MV-4-11 (cell line): ENCODE measurements at places on chromosomes 12 and 14.

- no peak for DNase-seq
Observed at GRCh38 chr12:9075138-9075535, 40.6 kb downstream of the A2M start.

GRCh38 chr14:98994561-98994960 is 277.4 kb downstream of the BCL11B start:
- DNase-seq = no peak

DNA sequence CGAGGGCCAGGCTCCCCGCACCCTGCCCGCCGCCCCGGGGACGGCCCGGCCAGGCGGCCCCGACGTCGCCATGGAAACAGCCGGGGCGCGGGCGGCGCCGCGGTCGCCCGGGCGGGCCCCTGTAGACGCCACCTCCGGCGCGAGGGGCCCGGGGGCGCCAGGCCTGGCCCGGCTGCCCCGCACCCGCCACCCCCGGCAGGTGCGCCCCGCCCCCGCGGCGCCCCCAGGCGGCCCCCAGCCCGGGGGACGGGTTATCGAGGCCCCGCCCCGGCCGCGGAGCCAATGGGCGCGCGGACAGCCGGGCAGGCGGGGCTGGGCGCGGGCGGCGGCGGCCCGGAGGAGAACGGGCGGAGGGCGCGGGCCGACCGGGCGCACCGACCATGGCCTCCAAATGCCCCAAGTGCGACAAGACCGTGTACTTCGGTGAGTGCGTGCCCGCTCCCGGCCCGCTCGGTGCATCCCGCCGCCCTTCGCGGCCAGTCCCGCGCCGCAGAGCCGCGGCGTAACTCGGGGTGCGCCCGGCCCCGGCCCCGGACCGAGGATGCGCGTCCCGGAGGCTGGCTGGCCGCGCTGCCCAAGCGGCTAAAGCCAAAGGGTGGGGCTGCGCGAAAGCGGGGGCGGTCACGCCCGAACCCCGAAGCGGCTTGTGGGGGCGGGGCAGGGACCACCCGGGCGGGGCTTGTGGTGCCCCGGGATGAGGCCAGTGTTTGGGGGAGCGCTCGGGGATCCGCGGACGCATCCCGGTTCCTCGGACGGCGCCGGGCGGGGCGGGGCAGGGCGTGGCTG is at the start of gene CRIP2:
TSS of gene CRIP2 (plus strand) at position 339 of the 786 bp plus-strand sequence. CDS start at position 381, 42 bp downstream.
- no peak for DNase-seq

DNA sequence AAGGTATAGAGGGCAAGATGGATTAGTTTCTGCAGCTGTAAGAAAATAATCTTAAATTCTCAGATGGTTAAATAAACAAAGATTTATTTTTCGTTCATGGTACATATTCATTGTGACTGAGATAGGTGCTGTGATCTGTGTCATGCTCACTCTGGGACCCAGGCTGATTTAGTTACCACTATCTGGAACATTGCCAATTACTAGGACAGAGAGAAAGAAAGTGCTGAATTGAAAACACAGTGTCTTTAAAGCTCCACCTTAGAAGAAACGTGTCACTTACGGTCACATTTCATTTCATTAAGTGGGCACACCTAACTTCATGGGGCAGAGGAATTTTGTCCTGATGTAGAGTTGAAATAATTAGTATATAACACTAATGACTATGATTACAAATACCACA is 430.0 kb downstream of the CCDC91 start:
- no peak for DNase-seq

- DNase-seq = no peak
Observed at GRCh38 chr12:25889185-25889584, 69.3 kb upstream of the RASSF8 start.

DNA sequence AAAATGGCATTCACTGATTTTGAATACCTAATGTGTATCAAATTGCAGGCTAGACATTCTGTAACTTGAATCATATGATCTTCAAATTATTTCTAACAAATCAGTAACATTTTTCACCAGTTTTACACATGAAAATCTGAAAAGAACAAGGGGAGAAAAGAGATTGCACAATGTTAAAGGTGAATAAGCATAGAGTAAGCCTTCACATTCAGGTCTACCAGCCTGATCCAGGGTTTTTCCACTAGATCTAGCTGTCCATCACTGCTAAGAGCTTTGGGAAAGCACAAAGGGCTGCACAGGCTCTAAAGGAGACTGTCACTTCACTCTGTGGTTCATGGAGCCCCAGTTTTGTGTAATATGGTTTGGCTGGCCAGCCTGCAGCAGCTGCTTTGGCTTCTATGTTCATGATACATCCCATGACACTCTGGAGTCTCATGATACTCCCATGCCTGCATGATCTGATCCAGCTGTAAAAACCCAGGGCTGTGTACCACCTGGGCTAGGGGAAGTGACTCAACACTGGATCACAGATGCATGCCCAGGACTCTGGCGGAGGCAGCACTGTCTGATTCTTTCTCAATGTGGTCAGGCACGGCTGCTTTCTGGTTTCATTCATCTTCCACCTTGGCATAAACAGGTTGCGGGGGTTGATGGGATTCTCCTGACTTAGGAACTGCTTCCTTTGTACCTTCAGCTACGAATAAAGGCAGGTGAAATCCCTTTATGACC is 859.7 kb downstream of the GALC start:
- no peak for DNase-seq

DNA sequence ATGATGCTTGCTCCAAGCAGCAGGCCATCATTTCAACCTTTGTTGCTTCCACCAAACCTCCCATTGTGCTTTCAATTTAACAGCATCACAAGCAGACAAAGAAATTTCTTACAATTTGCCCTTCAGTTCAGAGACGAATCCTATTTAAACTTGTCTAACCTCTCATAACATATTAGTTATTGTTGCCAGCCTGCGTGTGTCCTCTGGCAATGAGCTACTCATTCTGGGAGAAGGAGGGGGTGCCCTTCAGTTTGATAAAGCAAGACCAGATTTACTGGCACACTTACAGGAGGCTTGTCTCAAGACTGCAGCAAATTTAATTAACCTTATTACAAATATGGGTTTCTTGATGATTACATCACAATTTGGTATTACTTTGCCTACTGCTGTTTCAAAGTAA is 203.6 kb upstream of the SOX5 start:
- no peak for DNase-seq

GRCh38 chr12:93902192-93902591 is 225.0 kb downstream of the CRADD start:
- no peak for DNase-seq

DNA sequence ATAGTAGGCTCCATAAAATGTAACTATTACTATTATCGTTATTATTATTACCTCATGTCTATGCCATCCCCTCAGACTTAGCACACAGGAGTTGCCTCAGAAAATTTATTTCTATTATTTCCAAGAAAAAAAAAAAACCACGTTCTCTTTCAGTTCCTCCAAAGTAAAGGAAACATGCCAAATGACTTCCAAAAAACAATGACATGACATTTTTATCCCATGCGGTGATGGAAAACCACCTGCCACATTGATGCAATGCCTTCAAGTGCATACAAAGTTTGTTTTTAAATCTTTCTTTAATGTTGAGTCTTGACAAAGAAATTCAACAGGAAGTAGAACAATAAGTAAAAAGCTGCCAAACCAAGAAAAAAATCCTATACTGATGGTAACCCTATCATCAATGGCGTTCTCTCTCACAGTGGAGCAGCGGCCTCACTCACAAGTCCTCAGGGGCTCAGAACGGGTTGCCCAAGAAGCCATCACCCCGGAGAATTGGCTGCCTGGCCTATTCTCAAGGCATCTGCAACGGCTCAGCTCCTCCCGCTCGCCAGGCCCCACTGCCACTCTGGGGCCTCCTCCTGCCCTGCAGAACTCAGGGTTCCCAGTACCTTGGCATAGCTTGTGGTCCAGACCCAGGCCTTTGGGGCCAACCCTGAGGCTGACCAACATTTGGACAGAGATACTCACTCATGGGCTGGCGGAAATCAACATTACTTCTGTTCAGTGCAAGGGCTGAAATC is 51.9 kb downstream of the SERPINA3 start:
- peak; percentile 90 for DNase-seq
